H9 (cell line): ENCODE measurements at places on chromosomes 13 and 19. TPM values are rescaled to one million over a fixed set of nuclear protein-coding genes. Genes with fewer than 3 reads are reported as not detected.

The LYPD5 gene
- 0.50 TPM in 2 replicates for total RNA-seq

The ONECUT3 gene
- 0.04 and 0.07 TPM in 2 replicates for total RNA-seq

The NAA16 gene
- total RNA-seq, result 37.7 and 40.0 TPM in 2 replicates

The CILP2 gene
- 5.9 and 6.4 TPM in 2 replicates for total RNA-seq

The OR7G3 gene
- total RNA-seq, result not detected in 2 replicates

The ZMYM5 gene
- 11.8 and 12.6 TPM in 2 replicates for total RNA-seq

The ZNF223 gene
- total RNA-seq, result 4.3 and 4.8 TPM in 2 replicates

The CACNG8 gene
- total RNA-seq, result 6.0 and 7.1 TPM in 2 replicates

The ZNF763 gene
- 0.77 and 1.3 TPM in 2 replicates for total RNA-seq

The MEF2B gene
- total RNA-seq, result 1.3 TPM in 2 replicates

The ATP4B gene
- total RNA-seq, result not detected in 2 replicates

The PNMA8A gene
- 22.6 and 23.2 TPM in 2 replicates for total RNA-seq

The ETV2 gene
- 1.5 and 1.9 TPM in 2 replicates for total RNA-seq

The RNF225 gene
- total RNA-seq, result 2.0 and 2.1 TPM in 2 replicates

The ZNF155 gene
- total RNA-seq, result 8.1 and 10.1 TPM in 2 replicates

The PTPRH gene
- total RNA-seq, result 0.24 and 0.33 TPM in 2 replicates

The CASP14 gene
- not detected in 2 replicates for total RNA-seq

The LILRA6 gene
- total RNA-seq, result not detected in 2 replicates

The TECR gene
- total RNA-seq, result 162 and 164 TPM in 2 replicates

The PAN3 gene
- 47.8 and 48.5 TPM in 2 replicates for total RNA-seq

The RAVER1 gene
- total RNA-seq, result 74.7 and 75.2 TPM in 2 replicates

The ZNF433 gene
- 1.9 and 2.4 TPM in 2 replicates for total RNA-seq

The ZNF582 gene
- 4.4 and 5.5 TPM in 2 replicates for total RNA-seq

The CAPN12 gene
- 10.3 and 10.5 TPM in 2 replicates for total RNA-seq

The CBARP gene
- total RNA-seq, result 25.6 and 28.4 TPM in 2 replicates

The ARHGAP35 gene
- 49.0 and 49.8 TPM in 2 replicates for total RNA-seq

The NAPSA gene
- 0.33 and 0.44 TPM in 2 replicates for total RNA-seq

The KASH5 gene
- total RNA-seq, result 0.39 TPM in 1 of 2 replicates, not detected in the other

The ZNF729 gene
- not detected in 2 replicates for total RNA-seq

The TRPC4 gene
- total RNA-seq, result 18.9 and 19.0 TPM in 2 replicates

The TNFSF13B gene
- 0.24 and 0.31 TPM in 2 replicates for total RNA-seq

The CNFN gene
- 7.1 and 8.8 TPM in 2 replicates for total RNA-seq

The PPM1N gene
- total RNA-seq, result 7.7 and 8.1 TPM in 2 replicates

The FFAR3 gene
- total RNA-seq, result not detected in 2 replicates

The ZNF790 gene
- 8.2 and 9.6 TPM in 2 replicates for total RNA-seq

The CEACAM8 gene
- total RNA-seq, result not detected in 2 replicates

The FLT3LG gene
- 2.1 and 2.6 TPM in 2 replicates for total RNA-seq

The LYL1 gene
- total RNA-seq, result 0.63 and 0.86 TPM in 2 replicates

The ZNF723 gene
- not detected in 2 replicates for total RNA-seq

The RXFP2 gene
- total RNA-seq, result not detected in 2 replicates

The LILRA2 gene
- not detected in 2 replicates for total RNA-seq

The N4BP2L2 gene
- total RNA-seq, result 58.0 and 61.4 TPM in 2 replicates

The AMH gene
- total RNA-seq, result 70.2 and 70.7 TPM in 2 replicates

The TSHZ3 gene
- 3.2 and 4.1 TPM in 2 replicates for total RNA-seq

The ICAM4 gene
- 1.1 TPM in 2 replicates for total RNA-seq

The FCAR gene
- total RNA-seq, result not detected in 2 replicates

The PPP2R1A gene
- total RNA-seq, result 423 and 432 TPM in 2 replicates
